Natural killer cell (primary cell): ENCODE measurements at places on chromosomes 5 and 9. TPM values are rescaled to one million over a fixed set of nuclear protein-coding genes. Genes with fewer than 3 reads are reported as not detected.

GRCh38 chr5:40233268-40233667, 446.4 kb upstream of the PTGER4 start:
- DNase-seq = no peak

GRCh38 chr9:131693651-131694597, 46.0 kb downstream of the RAPGEF1 start:
- DNase-seq = no peak

- DNase-seq = no peak
Measured at GRCh38 chr9:89071591-89071990, 80.3 kb downstream of the S1PR3 start.

DNA sequence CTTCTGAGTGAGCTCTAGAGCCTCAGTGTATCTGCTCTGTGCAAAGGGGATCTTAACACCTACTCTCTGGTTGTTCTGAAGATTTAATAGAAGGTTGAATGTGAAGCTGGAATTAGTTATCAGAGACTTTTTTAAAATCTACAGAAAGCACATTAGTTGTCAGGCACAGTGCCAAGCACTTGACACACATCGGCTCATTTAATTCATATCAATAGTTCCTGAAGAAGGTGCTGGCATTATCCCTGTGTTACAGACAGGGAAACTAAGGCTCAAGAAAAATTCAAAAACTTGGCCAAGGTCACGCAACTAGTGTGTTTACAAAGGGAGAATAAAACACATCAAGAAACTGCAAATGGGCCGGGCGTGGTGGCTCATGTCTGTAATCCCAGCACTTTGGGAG, 80.2 kb downstream of the FGF18 start:
- no peak for DNase-seq

The C6 gene
- total RNA-seq = not detected
